Stimulated activated naive CD4-positive, alpha-beta T cell treated with Interleukin-2 at 50 U/mL for 16 hours (primary cell): ENCODE measurements at places on chromosomes 6 and 20.

DNA sequence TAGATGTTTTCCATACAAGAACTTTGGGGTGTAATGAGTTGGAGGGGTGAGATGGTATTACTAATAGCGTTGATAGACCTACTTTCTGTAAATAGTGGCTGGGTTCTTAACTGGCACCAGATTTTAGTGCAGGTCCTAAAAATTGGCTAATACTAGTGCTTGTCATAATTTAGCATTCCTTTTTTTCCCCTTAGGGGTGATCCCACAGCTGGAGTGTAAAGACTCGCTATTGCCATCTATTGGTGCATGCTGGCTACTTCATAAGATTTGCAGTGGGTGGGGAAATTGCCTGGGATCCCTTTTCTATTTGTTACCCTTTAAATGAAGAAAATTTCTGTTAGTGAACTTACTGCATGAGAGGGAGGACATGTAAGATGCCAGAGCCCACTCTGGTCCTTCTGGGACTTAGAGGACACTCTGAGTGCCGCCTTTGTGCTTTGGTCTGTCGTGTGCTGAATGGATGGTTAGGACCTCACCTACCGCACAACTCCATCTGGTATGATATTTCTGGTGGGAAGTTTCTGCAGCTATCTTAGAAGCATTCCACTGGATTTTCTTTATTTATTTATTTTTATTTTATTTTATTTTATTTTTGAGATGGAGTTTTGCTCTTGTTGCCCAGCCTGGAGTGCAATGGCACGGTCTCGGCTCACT, 195.5 kb downstream of the JARID2 start:
- DNase-seq: no peak

- no peak for DNase-seq
Observed at GRCh38 chr6:169250660-169251059, 3.0 kb downstream of the THBS2 start.

- no peak for DNase-seq
Observed at GRCh38 chr6:107419733-107420132, 39.6 kb downstream of the PDSS2 start.

GRCh38 chr6:132220800-132221199, 180.5 kb downstream of the MOXD1 start:
- DNase-seq: no peak

GRCh38 chr6:137423451-137424168, 70.6 kb downstream of the OLIG3 start:
- no peak for DNase-seq

GRCh38 chr6:37059344-37060194, 54.1 kb downstream of the FGD2 start:
- no peak for DNase-seq

GRCh38 chr6:32114796-32115195, 5.7 kb upstream of the TNXB start:
- DNase-seq: no peak

GRCh38 chr20:50522053-50522674, 12.0 kb downstream of the PTPN1 start:
- DNase-seq: no peak

DNA sequence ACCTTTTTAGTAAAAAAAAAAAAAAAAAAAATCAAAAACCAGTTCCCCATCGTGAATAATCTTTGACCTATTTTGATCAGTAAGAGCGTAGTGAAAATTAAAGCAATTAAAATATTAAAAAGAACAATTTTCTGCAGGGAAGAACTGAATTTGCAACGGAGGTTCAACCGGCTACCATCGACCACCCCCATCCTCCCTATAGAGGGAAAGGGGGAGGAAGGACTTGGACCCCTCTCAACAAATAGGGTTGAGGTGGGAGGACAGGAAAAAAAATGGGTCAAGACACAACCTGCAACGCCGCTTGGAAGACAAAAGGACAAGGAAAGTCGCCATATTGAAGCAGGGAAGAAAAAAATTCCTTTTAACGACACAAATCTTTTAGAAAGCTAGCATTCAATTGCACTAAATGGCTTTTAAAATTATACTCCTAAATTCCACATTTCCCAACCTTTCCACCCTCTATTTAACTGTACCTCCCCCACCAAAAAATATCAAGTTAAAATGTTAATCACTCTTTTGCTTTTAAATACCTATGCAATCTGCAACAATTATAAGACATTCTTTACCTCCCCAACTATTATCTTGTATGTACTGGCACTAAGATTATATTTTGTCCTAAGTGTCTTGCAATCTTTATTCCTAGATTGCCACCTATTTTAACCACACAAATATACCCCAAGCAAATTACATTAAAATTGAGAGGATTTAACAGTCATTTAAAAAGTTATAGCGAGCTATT, 1.7 kb downstream of the PPP1R10 start:
- DNase-seq: no peak

- no peak for DNase-seq
Observed at GRCh38 chr20:25310921-25311728, 63.2 kb downstream of the PYGB start.

GRCh38 chr20:3739054-3739925, 6.8 kb downstream of the HSPA12B start:
- DNase-seq: no peak

DNA sequence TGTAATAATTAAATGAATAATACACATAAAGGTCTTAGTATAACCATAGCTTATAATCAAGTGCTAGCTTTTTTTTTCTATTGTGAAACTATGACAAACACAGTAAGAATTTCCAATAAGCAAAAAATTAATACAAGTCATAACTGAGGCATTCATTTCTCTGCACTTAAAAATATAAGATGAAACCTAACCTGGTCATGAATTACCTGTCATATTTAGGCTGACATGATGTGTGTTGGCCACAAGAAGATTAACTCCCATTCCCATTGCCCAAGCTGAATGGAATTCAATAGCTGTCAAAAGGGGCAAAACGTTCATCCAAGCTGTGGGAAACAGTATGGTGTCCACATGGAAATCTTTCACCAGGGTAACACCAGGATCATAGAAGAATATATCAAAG, 5.4 kb downstream of the VNN2 start:
- no peak for DNase-seq

DNA sequence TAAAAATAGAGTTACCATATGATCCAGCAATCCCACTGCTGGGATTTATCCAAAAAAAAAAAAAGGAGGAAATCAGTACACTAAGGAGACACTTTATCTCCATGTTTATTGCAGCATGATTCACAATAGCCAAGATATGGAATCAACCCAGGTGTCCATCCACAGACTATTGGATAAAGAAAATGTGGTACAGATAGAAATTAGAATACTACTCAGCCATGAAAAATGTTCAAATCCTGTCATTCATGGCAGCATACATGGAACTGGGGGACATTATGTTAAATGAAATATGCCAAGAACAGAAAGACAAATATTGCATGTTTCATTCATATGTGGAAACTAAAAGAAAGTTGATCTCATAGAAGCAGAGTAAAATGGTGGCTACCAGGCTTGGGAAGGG, 75.3 kb downstream of the ERMARD start:
- DNase-seq: no peak
